ENCODE measurements at places on chromosomes 3 and 15. TPM values are rescaled to one million over a fixed set of nuclear protein-coding genes. Genes with fewer than 3 reads are reported as not detected.
A peak's percentile ranks its signal among the peaks of the same experiment; 100 is the strongest.

DNA sequence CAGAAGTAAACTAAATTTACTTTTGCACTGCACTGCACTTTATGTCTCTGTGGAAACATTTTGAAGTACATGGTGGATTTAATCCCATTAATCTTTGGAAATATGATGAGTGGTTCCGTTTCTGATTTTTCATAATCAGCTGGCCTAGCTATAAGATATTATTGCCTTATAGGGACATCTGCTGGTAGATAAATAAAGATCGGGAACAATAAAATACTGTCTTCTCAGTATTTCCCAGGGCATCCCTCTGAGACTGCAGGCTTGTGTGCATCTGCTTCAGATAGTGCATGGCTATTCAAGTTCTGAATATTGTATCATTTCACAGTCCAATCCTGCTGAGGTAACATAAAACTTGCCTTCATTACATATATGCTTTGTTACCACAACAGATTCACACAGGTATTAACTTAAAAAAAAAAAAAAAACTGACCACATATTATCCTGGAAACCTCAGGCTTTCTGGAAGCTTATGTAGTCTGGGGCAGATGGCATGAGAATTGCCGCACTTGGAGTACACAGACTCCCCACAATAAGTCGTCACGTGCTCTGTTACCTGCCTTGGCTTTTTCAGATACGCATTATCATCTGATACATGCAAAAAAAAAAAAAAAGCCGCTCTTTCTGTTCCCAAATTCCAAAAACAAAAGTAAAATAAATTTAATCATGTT, 330.8 kb upstream of the AGTR1 start:
- DNase-seq: no peak

- DNase-seq: no peak
These were observed 12.2 kb downstream of the SEMA3G start for GRCh38 chr3:52432691-52433141.

DNA sequence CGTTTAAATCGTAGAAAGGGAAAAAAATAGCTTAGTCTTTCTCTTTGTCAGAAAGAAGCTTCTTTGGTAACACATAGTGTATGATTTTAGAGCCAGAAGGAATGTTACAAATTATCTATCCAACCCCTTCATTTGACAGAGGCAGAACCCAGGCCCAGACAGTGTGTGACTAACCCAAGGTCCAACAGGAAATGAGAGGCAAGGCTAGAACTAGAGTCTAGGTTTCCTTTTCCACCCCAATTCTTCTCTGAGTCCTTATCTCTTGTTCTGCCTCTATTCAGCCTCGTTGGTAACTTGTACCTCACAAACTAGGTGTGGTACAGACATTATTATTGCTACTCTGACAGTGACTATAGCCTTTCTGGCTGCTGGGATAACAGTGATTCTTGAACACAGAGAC, 39.3 kb downstream of the QTRT2 start:
- DNase-seq: no peak

SKOR1 gene
- 0.25 TPM for total RNA-seq

GRCh38 chr15:78342021-78342420, 1.9 kb downstream of the CRABP1 start:
- no peak for DNase-seq

CKMT1B gene
- 29.7 TPM for total RNA-seq

TBC1D21 gene
- not detected for total RNA-seq

MUSTN1 gene
- total RNA-seq: 30.2 TPM

EDEM1 gene
- total RNA-seq: 30.9 TPM

- DNase-seq: no peak
These were observed 44.6 kb upstream of the SPPL2A start for GRCh38 chr15:50810128-50810527.

GRCh38 chr3:184381261-184382224, 1.7 kb downstream of the CHRD start:
- DNase-seq: no peak

DNA sequence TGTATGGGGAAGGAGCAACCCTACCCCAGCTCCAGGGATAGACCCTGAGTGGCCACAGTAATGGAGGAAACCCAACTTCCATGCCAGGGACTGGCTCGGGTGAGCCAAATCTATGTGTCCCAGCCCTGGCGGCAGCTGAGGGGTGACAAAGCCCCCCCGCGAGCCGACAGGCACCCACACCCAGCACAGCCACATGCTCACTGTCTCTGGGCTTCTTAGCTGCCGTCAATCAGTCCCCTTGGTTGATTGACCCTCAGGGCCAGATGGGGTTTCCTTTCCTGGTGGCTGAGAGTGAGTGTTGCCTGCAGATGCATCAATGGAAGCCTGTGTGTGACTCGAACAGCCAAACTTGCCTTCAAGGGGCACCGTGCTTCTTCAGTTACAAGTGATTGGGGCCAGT, 2.1 kb upstream of the OCA2 start:
- DNase-seq: no peak

- DNase-seq: no peak
These were observed 21.3 kb downstream of the DUT start for GRCh38 chr15:48352474-48353072.

GRCh38 chr3:113696658-113697499, 437 bp upstream of the USF3 start:
- peak; percentile 98 for DNase-seq

DNA sequence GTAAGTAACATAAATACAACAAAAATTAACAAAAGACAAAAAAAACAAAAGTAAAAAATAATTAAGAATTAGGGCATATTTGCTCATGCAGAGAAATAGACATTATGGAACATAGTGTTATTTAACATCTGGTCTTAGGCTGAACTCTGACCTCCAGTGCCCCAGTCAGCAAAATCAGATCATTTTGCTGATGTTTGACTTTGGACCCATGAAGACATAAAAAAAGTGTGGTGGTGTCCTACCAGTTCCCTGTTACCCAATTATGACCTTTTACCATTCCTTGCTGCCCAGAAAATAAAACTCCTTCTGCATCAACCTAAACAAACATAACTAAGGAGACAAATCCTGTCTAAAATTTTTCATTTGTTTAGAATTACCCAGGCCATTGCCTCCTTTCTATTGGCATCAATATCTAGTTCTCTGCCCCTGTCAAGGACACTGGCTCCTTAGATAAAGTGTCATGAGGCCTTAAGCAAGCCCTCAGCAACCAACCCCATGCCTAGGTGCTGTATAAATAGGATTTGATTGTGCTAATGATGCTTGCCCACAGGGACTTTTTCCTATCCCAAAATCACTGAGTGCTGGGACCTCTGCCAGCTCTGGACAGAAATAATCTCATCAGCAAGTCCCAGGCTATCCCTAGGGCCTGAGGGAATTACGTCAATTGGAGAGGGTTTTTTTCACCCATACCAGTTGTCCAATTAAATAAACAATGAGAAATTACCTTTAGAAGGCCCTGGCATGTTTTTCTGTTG, 334.5 kb upstream of the UMPS start:
- no peak for DNase-seq

DNA sequence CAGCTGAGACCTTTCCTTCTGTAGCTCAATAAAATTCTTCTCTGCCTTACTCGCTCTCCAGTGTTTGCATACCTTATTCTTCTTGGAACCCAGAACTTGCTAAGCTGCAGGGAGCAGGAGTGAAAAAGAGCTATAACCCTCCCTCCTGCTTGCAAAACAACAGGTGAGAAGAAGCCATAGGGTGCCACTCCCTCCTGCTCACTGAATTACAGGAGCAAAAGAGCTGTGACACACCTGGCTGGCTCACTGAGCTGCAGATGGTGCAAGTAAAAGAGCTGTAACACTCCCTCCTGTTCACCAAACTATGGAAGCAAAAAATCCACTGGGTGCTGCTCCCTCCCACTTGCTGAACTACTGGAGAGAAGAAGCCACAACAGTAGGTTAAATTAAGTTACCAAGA, 44.2 kb upstream of the C2CD4B start:
- DNase-seq: no peak

DNA sequence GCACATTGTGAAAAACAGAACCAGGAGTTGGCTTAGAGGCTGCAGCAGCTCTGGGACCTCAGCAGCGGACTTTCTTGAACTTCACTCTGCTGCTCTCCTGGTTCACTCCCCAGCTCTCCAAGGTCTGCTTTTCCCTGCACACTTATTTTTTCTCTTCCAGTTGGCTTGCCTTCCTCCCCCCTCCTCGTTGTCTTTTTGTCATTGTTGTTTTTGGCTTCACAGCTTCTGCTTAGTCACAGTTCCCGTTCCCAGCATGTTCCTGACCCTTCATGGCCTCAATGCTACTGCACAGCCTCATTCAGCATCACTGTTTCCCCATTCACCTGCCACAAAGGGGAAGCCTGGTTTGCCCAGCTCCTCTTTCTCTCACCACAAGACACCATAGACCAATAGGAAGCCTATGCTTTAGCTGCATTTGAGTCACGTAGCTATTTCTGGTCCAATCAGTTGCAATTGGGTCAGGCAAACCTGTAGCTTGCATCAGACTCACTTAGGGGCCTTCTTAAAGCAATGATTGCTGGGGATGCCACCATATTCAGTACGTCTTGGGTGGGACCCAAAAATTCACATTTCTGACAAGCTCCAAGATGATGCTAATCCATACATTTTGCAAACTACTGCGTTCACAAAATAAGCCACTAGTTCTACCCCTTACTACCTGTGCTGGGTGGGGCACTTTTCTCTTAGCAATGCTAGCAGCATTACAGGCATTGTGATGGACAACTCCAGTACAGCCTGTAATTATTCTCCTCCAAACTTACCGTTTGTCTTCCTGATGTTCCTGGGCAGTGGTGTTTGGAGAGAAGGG, 7.8 kb upstream of the SUMF1 start:
- no peak for DNase-seq

GRCh38 chr15:57122080-57122840, 203.8 kb downstream of the TCF12 start:
- DNase-seq: no peak

DNA sequence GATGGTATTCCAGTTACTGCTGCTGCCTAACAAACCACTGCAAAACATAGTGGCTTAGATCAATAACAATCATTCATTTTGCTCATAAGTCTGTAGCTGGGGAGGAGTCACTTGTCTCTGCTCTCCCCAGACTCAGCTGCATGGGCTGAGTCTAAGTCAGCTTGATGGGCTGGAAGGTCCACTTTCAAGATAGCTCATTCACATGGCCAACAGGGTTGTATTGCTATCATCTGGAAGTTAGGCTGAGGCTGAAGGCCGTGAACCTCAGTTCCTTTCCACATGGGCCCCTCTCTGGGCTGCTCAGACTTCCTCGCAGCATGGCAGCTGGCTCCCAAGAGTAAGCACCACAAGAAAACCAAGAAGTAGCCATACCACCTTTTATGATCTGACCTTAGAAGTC, 28.7 kb upstream of the BFSP2 start:
- DNase-seq: peak; percentile 55

GRCh38 chr3:60262546-60262945, 988.7 kb downstream of the FHIT start:
- no peak for DNase-seq

- DNase-seq: no peak
These were observed 31.3 kb downstream of the TLE3 start for GRCh38 chr15:70066447-70066846.

- no peak for DNase-seq
These were observed 141.9 kb upstream of the THBS1 start for GRCh38 chr15:39438799-39439592.

- DNase-seq: no peak
These were observed 7.3 kb downstream of the RPSA start for GRCh38 chr3:39413691-39414420.

FHIT gene
- total RNA-seq: 7.9 TPM

ANKRD34C gene
- total RNA-seq: 0.25 TPM

DNA sequence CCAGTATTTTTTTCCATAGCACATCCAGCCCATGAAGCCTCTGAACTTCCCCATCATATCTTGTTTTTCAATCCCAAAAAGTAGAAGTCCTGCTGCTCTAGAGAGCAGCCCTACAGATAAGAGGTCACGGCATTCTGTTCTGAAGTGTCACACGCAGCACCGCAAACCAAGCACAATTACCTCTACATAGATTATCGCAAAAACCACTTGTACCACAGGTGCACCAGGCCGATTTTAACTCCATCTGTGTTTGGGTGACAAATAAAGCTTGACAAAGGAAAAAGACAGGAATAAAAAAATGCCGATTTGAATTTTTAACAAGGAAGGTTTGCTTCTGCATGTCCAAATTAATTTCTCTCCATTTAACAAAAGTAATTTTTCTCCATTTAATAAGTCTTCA, 113.7 kb downstream of the MYO5A start:
- no peak for DNase-seq

- DNase-seq: no peak
These were observed 50.1 kb downstream of the UMPS start for GRCh38 chr3:124780356-124780755.

SLC24A5 gene
- not detected for total RNA-seq

PLIN1 gene
- 53.3 TPM for total RNA-seq

DNA sequence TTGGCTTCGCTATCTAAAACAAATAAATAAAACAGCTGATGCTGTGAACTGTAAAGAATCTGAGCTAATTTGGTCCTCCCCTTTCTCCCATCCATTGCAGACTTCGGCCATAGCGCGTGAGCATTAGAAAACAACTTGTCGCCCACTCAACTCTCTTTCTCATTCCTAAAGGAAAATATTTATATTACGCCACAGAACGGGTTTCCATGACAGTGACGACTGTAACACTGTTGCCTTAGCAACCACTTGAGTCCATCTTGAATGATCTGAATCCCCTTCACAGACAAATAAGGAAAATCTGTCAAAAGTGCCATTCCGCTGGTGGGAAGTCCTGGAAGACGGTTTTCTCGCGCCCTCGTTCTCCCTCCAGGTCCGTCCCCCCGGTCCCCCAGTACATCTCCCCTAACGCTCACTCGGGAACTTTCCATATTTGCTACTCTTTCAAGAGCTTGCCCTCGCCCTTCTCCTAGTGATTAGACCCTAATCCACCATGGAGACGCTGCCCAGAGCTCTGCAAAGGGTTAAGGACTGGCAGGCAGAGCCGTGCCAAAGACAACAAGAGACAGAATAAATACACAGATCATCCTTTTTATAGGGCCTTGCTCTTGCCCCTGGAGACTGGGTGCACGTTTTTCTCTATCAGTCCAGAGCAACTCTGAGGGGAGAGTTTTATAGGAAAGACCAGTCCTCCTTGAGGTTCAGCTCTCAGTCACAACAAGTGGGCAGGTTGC, 50.5 kb downstream of the CRYGS start:
- DNase-seq: peak; percentile 49

GRCh38 chr3:143847787-143848631, at the start of gene SLC9A9:
Gene SLC9A9, minus strand, starts transcription at chr3:143848468. Its CDS starts 146 bp downstream, at chr3:143848322.
- no peak for DNase-seq

TIGIT gene
- total RNA-seq: 8.6 TPM

- no peak for DNase-seq
These were observed 417.5 kb downstream of the TUSC7 start for GRCh38 chr3:117126946-117127546.

DNA sequence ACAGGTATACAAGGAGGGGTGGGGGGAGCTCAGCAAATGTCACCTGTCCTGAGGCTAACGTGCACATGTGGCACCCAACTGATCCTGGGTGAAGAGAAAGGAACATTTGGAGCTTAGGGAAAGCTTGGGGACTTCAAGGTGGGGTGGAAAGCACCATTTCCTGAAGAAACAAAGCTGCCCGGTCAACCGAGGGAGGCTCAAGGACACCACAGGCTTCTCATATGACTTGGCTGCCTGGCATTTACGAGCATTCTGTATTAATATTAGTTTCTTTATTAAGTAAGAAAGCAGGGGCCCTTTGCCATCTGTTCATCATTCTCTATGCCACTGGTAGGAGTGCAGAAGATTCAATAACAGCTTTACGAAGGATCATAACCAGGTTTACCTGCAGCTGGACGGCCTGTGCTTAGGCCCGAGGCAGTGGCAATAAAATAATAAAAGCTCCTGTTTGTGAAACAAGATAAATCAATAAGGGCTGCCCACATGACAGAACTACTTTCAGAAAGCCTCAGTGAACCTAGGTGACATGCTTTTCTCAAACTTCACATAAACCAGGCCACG, 54.0 kb downstream of the ETV5 start:
- no peak for DNase-seq

RABL3 gene
- 12.8 TPM for total RNA-seq

Measured in vagina (tissue), 2 donors.